Lung (tissue), 17 donors: ENCODE measurements at places on chromosomes 12 and 14.
A peak's percentile ranks its signal among the peaks of the same experiment; 100 is the strongest.

GRCh38 chr12:102824218-102824835 is 92.7 kb downstream of the PAH start:
- DNase-seq: peak; percentile 78

GRCh38 chr12:129903956-129904829 is at the start of gene TMEM132D:
TSS of gene TMEM132D (minus strand) at chr12:129904025.
- no peak for DNase-seq

GRCh38 chr14:89378119-89378518 is 38.9 kb downstream of the FOXN3 start:
- no peak for DNase-seq

DNA sequence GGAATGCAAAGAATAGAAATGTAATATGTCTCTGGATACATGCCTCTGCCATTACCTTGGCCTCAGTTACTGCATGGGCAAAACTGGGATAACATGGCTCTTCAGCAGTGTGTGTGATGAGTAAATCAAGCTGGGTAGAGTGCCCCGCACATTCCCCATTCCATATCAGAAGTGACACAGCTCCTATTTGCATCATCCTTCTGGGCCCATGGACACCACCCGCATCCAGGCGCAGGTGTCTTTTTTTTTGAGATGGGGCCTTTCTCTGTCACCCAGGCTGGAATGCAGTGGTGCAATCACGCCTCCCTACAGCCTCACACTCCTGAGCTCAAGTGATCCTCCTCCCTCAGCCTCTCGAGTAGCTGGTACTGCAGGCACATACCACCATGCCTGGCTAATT is 31.6 kb downstream of the KRT76 start:
- no peak for DNase-seq

GRCh38 chr14:83614956-83615355 is 1915.0 kb upstream of the FLRT2 start:
- DNase-seq: no peak

GRCh38 chr14:28102001-28102400 is 664.6 kb upstream of the FOXG1 start:
- DNase-seq: no peak

DNA sequence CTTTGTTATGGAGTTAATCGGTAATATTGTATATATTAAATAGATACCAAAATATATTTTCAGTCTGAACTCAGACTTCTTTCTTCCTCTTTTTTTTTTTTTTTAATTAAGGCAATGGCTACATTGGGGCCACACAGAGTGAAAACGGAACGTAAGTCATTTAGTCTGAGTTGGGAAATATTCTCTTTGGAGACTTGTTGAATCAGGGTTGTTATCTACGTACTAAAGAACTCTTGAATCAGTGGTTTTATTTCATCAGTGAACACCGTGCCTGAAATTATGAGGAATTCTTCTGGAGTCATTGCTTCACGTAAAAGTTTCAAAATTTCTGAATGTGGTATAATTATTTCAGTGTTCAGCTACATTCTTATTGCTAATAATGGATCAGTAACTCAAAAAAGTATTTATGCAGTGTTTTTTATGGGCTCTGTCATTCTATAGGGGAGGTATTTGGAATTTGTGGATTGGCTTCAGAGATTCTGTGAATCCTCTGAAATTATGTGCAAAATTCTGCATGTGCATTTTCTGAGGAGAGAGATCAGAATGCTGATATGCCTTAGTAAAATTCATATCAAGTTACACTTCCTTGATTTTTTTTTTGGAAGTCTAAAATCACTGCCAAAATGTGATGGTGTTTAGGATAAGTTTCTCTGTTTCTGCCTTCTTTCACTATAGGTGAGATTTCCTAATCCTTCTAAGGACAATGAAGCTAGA is 39.6 kb downstream of the BRMS1L start:
- peak; percentile 8 for DNase-seq

DNA sequence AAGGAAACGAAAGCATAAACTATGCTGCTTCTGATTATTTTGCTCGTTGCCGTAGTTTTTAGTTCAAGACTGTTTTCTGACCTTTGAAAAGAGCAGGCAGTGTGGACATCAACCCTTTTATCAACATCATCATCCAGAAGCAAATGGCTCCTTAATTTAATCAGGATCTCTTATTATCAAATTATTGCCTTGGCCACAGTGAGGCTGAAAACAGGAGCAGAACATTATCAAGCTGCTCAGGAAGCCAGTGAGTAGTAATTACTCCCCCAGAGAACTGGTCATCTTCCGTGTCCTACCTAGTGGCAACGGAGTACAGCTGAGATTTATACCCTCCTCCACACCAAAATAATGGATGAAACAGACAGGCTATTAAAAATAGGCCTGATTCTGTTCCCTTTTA is 2.2 kb upstream of the DIABLO start:
- no peak for DNase-seq

GRCh38 chr14:68687746-68688145 is 105.1 kb downstream of the ZFP36L1 start:
- DNase-seq: no peak

GRCh38 chr12:114995891-114996290 is 311.9 kb upstream of the TBX3 start:
- no peak for DNase-seq

GRCh38 chr12:64525461-64526160 is 73.7 kb downstream of the TBK1 start:
- no peak for DNase-seq

DNA sequence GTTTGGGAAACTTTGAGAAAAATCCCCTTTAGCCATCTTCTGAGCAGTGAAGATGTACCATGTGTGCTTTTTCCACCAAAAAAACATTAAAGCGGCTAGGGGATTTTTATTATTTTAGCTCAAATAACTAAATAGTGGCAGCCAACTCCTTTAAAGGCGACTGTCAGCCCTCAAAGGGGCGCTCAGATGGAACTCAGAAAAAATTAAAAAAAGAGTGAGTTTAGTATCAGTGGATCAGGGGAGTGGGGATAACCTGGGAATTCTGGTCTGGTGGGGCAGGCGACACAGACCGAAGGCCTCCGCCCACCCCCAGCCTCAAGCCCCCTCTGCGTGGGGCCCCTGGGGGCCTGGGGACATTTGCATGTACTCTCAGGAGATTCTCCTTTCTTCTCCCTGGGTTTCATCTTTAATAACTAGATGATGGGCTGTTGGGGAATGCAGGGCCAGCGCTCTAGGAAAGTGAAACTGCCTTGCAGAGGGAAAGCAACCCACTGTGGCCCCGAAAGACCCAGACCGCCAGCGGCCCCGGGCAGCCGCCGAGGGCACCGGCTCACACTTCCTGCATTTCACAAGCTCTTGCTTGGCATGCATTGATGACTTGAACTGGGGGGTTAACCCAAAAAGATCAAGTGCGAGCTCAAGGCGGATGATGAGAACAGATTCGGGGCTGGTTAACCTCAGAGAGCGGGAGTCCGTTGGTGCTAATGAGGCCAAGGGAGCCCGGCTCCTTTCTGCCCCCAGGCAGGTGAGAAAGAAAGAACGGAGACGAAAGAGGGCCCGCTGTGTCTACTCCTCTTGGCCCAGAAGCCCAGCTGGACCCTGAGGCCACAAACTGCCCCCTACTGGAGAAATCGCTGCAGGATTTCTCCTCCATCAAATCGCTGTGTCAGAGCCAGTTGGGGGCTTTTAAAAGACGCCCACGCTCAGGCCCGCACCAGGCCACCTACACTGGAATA is 7.3 kb upstream of the BATF start:
- DNase-seq: peak; percentile 51

GRCh38 chr12:112907415-112908157 is 824 bp downstream of the OAS1 start:
- DNase-seq: no peak

DNA sequence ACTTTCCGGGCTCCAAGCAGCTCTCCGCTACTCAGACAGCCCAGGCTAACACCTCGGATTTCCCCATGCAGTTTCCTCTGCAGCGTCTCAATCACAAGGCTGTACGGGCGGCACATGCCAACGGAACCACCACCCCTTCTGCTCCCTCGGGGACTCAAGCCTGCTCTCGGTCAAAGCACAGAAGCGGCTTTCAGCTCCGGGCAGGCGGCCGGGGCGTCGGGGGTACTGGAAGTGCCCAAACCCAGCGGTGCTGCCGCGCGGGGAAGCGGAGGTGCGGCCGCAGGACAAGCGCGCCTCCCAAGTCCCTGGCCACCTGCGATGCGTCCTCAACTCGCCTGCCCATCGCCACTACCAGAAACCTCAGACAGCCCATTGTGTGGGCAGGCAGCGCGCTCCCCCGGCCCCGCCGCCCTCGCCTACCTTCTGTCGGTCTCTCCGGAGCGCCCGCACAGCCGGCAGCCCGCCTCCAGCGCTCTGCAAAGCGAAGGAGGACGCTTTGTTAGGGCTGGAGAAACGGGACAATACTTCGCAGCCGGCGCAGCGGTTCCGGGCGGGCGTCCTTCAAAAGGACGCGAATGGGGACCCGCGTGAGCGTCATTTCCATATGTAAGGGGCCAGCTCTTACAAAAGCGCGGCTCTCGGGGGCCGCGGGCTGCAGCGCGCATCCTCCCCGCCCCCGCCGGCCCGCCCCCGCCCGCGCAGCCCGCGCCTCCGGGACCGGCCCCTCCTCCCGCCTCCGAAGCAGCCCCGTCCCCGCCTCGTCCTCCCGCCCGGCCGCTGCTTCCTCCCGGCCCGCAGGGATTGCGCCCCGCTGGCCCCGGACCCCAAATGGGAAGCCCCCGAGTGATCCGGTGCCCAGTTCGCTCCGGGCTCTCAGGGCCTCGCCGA is 674 bp downstream of the NIN start:
- DNase-seq: peak; percentile 66

DNA sequence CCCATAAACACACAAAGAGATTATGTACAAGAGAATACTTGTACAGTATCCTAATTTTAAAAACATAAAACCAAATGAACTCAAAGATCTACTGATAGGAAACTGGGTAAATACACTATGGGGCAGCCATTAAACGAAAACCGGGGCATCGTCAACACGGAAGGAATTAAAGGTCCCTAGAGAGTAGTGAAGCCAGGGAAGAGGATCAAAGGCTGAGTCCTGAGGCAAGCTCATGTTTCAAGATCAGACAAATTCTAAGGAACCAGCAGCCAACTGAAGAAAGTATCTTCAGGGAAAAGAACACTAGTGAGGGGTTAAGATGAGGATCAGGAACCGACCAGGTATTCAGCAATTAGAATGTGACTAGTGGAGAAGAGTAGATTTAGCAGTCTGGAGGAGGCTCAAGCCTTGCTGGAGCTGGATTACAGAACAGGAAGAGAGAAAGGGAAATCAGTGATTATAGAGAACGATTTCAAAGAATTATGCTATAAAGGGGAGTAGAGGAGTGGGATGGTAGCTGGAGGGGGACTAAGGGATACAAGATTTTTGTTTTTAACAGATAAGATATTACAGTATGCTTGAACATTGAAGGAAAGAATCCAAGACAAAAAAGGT is 23.7 kb downstream of the SEL1L start:
- no peak for DNase-seq

DNA sequence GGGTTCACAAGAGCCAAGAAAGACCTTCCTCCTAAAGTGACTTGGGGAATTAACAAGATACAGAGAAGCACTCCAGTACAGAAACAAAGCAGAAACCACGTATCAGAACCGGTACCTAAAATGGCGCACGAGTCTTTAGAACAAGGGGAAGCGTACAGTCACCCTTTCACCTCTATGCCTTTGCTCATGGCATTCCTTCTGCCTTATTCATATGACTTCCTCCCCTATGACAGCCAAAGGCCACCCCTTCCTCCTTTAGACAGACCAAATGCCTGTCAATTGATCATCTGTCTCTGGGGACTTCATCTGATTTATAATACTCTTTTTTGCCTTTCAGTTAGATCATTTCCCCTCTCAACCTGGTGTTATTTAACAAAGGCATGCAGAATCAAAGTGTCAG is 89.5 kb upstream of the OSBPL8 start:
- DNase-seq: no peak

DNA sequence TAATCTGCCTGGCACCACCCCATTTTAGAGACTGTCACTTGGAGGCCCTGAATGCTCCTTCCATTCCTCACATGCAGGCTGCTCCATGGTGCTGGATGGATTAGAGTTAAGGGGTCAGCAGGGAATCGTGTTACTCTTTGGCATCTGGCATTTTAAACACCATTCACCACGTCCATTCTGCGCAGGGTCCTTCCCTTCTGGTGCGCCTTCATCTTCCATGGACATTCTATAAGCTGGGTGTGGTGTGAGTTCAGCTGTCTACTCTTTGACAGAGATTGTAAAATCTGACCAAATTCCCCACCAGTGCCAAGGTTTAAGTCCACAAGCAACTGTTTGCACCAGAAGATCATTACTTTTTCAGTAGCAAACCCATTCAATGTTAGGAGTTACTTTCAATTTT is 47.8 kb downstream of the GIT2 start:
- DNase-seq: no peak

- no peak for DNase-seq
Measured at GRCh38 chr14:104524726-104525125, 54.8 kb upstream of the C14orf180 start.

- DNase-seq: peak; percentile 42
Measured at GRCh38 chr12:105748806-105749600, 389.8 kb downstream of the NUAK1 start.

GRCh38 chr14:94532447-94532846 is 23.2 kb upstream of the SERPINA12 start:
- DNase-seq: no peak

GRCh38 chr14:36682338-36682737 is 20.7 kb downstream of the PAX9 start:
- DNase-seq: no peak

GRCh38 chr14:59919570-59920377 is at the start of gene LRRC9:
TSS of gene LRRC9 (plus strand) at chr14:59920144.
- DNase-seq: peak; percentile 89

DNA sequence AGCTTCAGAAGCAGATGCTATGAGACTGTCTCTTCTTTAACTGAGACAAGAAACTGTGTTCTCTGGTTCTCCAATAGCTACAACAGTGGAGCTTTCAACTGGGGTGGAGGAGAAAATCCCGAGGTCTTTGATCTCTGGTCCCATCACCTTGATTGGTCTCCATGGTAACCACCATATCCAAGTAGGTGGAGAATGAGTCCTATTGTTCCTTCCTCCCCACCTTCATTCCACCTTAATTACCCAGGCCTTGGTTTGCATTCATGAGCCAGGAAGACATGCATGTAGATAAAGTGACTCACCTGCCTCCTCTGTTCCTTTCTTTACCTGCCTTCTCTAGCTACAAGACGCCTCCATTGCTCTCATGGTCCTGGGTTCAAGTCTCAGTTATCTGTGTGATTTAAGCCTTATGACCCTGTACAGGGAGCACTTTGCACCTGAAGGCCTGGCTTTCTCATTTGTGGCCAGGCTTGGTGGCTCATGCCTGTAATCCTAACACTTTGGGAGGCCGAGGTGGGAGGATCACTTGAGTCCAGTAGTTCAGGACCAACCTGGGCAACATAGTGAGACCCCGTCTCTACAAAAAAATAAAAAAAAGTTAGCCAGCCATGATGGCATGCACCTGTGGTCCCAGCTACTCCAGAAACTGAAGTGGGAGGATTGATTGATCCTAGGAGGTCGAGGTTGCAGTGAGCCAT is 157.7 kb upstream of the TBX3 start:
- DNase-seq: no peak

- peak; percentile 70 for DNase-seq
Measured at GRCh38 chr14:20684662-20685456, 499 bp downstream of the RNASE4 start.
